ENCODE measurements at places on chromosomes 3 and 15.

DNA sequence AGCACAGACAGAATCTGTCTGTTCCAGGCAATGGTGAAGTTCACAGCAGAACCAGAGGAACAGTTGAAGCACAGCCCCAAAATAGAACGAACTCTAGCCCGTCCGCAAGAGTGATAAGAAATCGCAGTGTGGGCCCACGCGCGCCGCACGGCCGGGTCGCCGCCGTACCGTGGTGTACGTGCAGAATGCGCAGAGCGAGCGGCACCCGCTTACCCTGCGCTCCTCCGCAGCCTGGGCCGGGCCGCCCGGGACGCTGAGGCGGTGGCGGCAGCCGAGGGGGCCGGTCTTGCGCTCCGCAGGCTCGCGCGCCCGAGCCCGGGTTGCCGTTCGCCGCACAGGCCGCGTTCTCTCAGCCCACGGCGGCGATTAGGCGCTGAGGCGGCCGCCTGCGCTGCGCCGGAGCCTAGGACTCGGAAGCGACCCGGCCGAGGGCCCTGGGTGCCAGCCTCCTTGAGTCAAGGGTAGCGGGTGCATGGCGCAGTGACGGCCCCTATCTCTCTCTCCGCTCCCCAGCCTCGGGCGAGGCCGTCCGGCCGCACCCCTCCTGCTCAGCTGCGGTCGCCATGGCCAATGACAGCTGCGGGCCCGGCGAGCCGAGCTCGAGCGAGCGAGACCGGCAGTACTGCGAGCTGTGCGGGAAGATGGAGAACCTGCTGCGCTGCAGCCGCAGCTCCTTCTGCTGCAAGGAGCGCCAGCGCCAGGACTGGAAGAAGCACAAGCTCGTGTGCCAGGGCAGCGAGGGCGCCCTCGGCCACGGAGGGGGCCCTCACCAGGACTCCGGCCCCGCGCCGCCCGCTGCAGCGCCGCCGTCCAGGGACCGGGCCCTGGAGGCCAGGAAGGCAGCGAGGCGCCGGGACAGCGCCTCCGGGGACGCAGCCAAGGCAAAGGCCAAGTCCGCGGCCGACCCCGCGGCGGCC lies 20.5 kb downstream of the WDR73 start:
- peak; percentile 69 for DNase-seq

GRCh38 chr15:25136119-25136518 lies 181.3 kb downstream of the SNRPN start:
- peak; percentile 7 for DNase-seq

- no peak for DNase-seq
These were observed 51.5 kb upstream of the CSTA start for GRCh38 chr3:122273498-122273897.

DNA sequence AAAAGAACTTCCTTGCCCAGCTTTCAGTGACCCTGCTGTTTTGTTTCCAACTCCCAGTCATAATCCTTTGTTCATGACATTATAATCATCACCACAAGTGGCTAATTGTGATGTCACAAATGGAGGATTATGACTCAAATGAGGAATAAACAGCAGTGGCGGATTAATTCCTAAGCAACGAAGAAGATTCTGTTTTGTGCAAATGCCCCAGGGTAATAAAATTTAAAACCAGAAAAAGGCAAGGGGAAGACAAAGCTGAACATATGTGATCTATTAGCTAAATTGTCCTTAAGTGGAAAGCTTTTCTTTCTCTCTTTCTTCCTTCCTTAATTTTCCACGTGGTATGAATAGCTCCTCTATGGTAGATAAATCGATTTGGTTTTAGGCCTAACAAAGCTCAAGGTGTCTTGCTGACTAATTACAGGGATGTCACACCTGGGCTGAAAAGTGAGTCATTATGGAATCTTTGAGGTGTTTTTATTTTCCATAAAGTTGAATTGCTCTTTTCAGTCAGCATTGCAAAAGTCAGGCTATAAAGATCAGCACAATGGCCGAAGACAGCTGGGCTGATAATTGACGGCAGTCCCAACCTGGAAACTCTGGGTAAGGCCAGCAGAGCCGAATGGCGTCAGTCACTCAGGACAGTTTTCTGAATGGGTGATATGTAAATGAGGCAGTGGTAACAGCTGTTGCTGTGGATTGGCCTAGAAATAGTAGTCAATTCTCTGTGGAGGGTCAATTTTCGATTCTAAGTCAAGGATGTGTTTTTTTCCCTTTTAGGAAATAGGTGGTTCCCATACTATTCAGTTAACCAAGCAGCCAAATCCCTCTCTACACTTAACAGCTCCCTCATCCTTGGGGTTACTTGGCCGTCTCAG lies 121.5 kb downstream of the PTPRG start:
- peak; percentile 82 for DNase-seq

GRCh38 chr3:126268866-126269265 lies 88.3 kb downstream of the KLF15 start:
- DNase-seq: no peak

- DNase-seq: no peak
These were observed 1.0 kb upstream of the DLL4 start for GRCh38 chr15:40927873-40928806.

DNA sequence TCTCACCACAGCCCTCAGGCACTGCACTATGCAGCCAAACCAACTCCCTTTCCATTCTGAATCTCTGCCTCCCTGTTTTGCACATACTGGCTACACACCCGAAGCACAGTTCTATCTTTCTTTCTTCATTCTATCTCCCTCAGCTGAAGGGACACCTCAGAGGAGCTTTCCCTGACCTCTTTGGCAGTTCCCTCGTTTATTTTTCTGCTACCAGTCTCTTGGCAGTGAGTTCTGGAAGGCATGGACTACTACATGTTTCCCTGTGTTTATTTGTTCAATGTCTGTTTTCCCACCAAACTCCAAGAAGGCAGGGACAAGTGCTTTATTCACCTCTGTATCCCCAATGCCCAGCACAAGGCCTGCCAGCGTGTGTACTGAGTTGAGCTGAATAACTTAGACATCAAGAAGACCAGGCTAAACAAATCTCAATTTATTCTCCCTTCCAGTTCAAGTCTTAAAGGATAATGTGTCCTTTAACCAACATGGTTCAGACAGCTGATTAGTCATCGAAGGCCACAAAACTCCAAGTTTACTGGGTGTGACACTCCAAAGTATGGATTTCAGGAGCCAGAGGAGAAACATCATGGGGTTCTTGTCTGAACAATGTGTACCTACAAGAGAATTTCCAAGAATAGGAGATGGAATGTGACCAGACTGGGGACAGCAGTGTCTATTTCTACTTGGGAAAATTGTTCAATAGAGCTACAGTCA lies 260.1 kb upstream of the CTNNB1 start:
- no peak for DNase-seq

DNA sequence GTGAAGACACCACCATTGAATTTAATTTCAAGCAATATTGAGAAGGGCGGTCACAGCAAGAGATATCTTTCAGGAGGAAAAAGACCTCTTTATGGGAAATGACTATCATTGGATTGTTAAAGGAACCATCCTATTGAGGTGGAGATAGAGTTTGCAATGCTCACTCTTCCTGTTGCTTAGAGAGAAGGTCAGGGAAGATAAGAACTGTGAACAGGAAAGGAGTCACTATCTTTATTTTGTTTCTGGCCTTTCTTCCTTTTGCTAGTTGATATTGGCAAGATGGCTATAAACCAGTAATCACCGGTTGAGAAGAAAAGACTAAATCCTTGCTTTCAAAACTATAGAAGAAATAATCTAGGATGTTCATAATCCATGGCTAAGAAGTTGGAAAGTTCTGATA lies 112.1 kb upstream of the TMEM108 start:
- DNase-seq: no peak

- no peak for DNase-seq
These were observed 230.5 kb upstream of the PROK2 start for GRCh38 chr3:72015463-72015862.

- DNase-seq: peak; percentile 66
These were observed 84.1 kb downstream of the AGBL1 start for GRCh38 chr15:86163816-86164215.

GRCh38 chr15:74208901-74209559 lies 6.4 kb upstream of the STRA6 start:
- peak; percentile 86 for DNase-seq

DNA sequence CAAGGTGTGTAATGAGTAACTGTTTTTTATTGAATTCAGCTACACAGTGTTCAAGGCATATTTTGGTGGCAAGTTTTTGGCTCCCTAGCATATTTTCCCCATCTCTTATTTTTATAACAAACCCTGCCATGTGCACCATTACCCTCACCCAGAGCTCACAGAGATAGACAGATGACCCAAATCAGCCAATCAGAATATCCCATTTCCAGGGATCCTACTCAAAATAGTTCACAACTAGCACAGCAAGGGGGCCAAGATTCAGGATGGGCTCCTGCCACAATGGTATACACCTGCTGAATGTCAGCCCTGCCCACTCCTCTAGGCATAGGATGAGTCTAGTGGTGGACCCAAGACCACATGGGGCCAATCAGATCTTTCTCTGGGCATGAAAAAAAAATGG lies 78.8 kb upstream of the SETMAR start:
- no peak for DNase-seq

DNA sequence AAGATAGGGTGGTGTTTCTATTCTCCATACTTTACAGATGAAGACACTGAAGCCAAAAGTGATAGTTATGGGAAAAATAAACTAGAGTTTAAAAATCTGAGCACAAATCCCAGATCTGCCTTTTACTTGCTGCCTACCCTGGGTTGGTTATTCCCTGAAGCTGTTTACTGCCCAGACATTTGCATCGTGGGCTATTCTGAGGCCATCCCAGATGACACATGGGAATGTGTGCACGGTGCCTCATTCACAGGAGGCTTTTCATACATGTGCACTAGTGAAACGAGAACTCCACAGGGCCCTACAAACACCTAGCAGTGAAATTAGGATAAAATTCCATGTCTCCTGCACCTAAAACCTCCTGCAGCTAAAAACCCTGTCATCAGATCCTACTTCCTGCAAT lies 17.5 kb downstream of the MYO5C start:
- DNase-seq: no peak

DNA sequence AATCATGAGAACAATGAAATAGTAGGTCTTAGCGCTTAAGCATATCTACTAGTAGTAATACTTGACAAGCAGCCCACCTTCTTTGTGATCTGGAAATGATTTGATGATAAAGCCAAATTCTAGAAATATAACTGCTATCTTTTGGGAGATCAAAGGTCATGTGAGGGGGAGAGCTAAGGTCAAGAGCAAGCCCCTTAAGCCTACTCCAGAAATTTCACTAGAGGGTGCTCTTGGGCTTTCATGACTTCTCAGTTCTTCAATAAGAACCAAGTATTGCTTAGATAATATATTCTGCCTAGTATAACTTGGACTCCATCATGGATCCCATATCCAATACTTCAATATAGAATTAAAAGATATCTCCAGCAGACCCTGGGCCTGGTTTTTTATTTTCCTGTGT lies 319.6 kb downstream of the ZBTB20 start:
- peak; percentile 39 for DNase-seq

DNA sequence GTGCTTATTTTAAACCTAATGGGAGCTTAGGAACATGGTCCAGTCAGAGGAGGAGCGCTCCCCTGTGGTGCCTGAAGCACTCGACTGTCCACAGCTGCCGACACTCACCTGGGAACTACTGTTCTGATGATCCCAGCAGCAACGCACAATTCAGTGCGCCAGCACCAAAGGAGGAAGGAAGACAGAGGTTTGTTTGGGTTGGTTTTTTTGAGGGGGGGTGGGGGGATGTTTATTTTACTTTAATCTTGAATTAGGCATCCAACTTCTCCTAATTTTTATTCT lies 48.8 kb upstream of the VGLL4 start:
- DNase-seq: no peak

- no peak for DNase-seq
These were observed 17.9 kb downstream of the KBTBD13 start for GRCh38 chr15:65094294-65094995.

DNA sequence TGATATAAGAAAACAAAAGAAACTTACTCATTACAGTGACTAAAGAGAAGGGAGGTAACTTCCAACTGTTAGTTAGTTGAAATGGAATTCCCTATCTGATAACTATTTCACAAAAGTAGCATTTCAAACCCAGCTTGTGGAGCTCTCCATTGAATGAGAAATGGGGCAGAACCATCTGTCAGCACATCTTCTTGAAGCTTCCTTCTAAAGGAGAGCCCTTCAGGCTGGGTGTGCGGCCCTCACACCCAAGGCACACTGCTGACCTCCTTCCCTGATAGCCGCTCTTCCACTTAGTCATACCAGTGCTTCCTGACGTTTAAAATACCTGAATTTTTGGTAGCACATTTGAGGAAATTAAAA lies 28.1 kb upstream of the VEPH1 start:
- peak; percentile 37 for DNase-seq

DNA sequence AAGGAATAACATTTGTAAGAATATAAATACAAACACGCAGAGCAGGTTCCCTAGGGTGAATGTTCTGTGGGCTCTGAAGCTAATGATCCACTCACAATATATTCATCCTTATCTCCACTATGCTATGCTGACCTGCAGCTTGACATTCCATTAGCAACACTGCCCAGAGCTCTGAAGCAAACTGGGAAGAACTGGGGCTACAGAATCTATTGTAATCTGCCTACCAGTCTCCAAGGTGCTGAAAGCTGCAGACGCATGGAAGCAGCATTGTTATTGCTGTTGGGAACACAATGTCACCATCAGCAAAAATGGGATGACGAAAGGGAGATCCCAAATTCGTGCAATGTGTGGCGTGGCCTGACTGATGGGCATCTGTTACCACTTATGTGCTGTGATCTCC lies 316.7 kb upstream of the RORA start:
- no peak for DNase-seq

- DNase-seq: no peak
These were observed 202.5 kb upstream of the HES1 start for GRCh38 chr3:193933451-193933850.

- DNase-seq: no peak
These were observed 26.9 kb downstream of the ATOSA start for GRCh38 chr15:52652286-52652685.

GRCh38 chr3:108287146-108287545 lies 9.2 kb upstream of the HHLA2 start:
- no peak for DNase-seq

GRCh38 chr3:127790882-127791183 lies 31.5 kb downstream of the MGLL start:
- no peak for DNase-seq

- peak; percentile 64 for DNase-seq
These were observed 311.6 kb downstream of the CNTN6 start for GRCh38 chr3:1404270-1404962.

GRCh38 chr3:183490653-183491052 lies 62.2 kb upstream of the MCF2L2 start:
- DNase-seq: no peak

DNA sequence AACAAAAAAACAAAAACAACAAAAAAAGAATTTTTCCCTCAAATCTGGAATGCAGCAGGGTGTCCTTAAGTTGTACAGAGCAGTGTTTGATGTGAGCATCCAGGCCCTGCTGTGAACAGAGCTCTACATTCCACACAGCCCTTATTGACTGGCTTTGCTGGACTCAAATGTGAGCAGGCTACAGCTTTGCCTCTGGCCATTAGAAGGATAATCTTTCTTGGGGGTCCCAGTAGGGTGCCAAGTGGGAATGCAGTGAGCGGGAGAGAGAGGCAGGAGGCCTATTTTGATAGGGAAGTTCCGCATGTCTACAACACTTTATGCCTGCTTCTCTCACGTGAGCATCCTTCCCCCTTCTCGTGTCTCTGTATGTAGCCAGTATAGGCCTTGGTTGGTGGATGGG lies 34.4 kb upstream of the TPRG1 start:
- DNase-seq: no peak

Data from fibroblast of skin of abdomen (primary cell).